IMR-90 (cell line): ENCODE measurements at places on chromosomes 2 and 18. TPM values are rescaled to one million over a fixed set of nuclear protein-coding genes. Genes with fewer than 3 reads are reported as not detected.
A peak's percentile ranks its signal among the peaks of the same experiment; 100 is the strongest.

Gene PFN4
- 0.28 and 0.36 TPM in 2 replicates for total RNA-seq

DNA sequence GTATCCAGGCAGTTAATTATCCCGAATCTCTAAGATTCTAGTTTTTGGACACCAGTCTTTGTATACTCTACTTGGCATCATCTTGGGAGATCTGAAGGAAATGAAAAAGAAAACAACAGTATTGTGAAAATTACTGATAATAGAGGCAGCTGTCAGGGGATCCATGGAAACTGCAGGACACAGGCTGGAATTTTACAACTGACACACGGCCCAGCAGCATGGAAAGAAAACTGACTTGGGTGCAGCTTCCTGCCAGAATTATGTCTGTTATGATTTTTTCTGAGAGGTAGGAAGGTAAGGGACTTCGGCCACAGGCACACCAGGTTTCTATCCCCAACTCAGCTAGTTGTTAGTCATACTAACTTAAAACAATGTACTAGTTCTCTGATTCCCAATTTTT, 57.7 kb upstream of the ERBB4 start:
- no peaks in the 10 kb centered on the region for H3K36me3 ChIP-seq
- no peaks in the 10 kb centered on the region for H3K27me3 ChIP-seq
- H3K4me1 ChIP-seq: no peaks in the 10 kb centered on the region
- no peak for DNase-seq
- no peak overlapping the region for H3K4me3 ChIP-seq

DNA sequence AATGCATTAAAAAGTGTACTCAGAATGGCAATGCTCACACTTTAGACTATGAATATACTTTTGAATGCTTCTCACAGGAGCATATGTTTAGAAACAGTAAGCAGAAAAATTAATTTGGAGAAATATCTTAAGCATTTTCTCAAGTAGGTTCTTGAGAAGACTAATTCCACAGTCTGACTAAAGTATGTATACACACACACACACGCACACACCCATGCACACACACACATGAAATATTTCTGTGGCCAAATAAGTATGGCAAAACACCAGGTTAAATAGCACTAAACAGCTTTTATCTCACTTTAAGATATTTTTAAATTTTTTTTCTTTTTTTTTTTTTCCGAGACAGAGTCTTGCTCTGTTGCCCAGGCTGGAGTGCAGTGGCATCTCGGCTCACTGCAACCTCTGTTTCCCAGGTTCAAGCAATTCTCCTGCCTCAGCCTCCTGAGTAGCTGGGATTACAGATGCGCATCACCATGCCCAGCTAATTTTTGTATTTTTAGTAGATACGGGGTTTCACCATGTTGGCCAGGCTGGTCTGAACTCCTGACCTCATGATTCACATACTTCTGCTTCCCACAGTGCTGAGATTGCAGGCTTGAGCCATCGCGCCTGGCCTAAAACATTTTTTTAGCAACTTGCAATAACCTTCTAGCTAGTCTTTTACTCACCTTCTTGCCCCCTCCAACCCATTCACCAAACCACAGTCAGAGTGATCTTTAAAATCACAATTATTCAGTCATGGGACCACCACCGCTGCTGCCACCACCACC, 67.5 kb upstream of the SCG2 start:
- peaks cover 5% of the 10 kb centered on the region; the same call in 1 of the 2 replicates for H3K4me1 ChIP-seq
- no peak overlapping the region for H3K4me3 ChIP-seq
- H3K36me3 ChIP-seq: no peaks in the 10 kb centered on the region

GRCh38 chr2:133521146-133521745, 47.0 kb downstream of the NCKAP5 start:
- H3K4me3 ChIP-seq: no peak overlapping the region
- H3K4me1 ChIP-seq: peaks cover 15% of the 10 kb centered on the region
- H3K27me3 ChIP-seq: no peaks in the 10 kb centered on the region
- DNase-seq: peak; percentile 18
- peak overlapping the region; percentile 9; the same call in 1 of the 2 replicates for H3K27ac ChIP-seq

- no peak for DNase-seq
- H3K4me3 ChIP-seq: no peak overlapping the region
- no peaks in the 10 kb centered on the region for H3K27me3 ChIP-seq
- H3K4me1 ChIP-seq: peaks cover 2% of the 10 kb centered on the region; the same call in 1 of the 2 replicates
- no peak overlapping the region for H3K27ac ChIP-seq
- peaks cover 6% of the 10 kb centered on the region; the same call in 1 of the 2 replicates for H3K36me3 ChIP-seq
Measured at GRCh38 chr18:36255072-36255698, 42.3 kb upstream of the FHOD3 start.

Gene CHN1
- 54.4 and 58.4 TPM in 2 replicates for total RNA-seq

DNA sequence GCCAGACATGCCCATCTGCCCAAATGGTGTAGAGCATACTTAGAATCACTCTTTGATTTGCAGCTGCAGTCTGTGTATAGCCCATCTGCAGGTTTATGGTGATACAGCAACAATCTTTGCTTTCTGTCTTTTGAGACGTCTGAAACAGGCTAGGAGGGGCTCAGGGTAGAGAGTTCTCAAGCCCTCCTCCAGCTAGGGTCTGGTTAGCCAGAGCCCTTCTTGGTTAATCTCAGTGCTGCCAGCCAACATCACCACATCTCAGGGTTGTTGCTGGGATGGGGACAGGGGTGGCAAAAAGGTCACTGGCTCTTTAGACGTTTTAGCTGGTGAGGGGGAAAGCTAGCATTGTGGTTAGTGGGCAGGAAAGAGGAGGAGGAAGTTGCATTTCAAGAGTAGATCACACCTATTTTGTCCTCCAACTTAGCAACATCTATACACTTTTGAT, 136.6 kb upstream of the ACAA2 start:
- peaks cover 2% of the 10 kb centered on the region; the same call in 1 of the 2 replicates for H3K27me3 ChIP-seq
- H3K4me3 ChIP-seq: no peak overlapping the region
- no peaks in the 10 kb centered on the region for H3K4me1 ChIP-seq
- no peak for DNase-seq

Gene CASP8
- total RNA-seq: 17.0 and 18.6 TPM in 2 replicates
